ENCODE measurements at places on chromosomes 3 and 15.
A peak's percentile ranks its signal among the peaks of the same experiment; 100 is the strongest.

- no peak overlapping the region for H3K4me3 ChIP-seq
- DNase-seq, result no peak
- H3K36me3 ChIP-seq, result no peaks in the 10 kb centered on the region
- no peaks in the 10 kb centered on the region for H3K4me1 ChIP-seq
- no peaks in the 10 kb centered on the region for H3K27me3 ChIP-seq
These were observed 12.3 kb downstream of the EIF1B start for GRCh38 chr3:40321818-40322217.

- no peaks in the 10 kb centered on the region for H3K27me3 ChIP-seq
- no peak overlapping the region for H3K4me3 ChIP-seq
- H3K36me3 ChIP-seq, result no peaks in the 10 kb centered on the region
These were observed 294.4 kb upstream of the TPM1 start for GRCh38 chr15:62748196-62748595.

DNA sequence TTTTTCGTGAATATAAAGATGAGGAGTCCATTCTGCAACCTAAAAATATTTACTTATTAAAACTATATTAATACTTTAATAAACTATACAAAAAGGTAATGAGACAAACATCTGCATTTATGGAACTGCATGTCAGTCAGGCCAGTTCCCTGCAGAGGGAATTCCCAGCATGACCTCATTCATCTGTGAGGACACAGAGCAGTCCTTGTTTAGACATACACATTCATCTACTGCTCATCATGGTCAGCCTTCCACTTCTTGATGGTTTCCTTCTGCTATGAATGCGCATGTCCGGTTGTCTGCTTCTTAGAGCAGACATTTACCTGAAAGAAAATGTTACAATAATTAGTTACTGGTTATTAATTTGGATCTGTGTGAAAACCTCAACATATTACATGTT is 3.3 kb upstream of the ACTR8 start:
- no peaks in the 10 kb centered on the region for H3K27me3 ChIP-seq
- no peak for DNase-seq
- no peaks in the 10 kb centered on the region for H3K36me3 ChIP-seq
- peaks cover 12% of the 10 kb centered on the region for H3K4me1 ChIP-seq

GRCh38 chr3:186097663-186098451 is 11.0 kb downstream of the ETV5 start:
- H3K27ac ChIP-seq, result no peak overlapping the region
- no peaks in the 10 kb centered on the region for H3K27me3 ChIP-seq

- H3K27me3 ChIP-seq, result no peaks in the 10 kb centered on the region
- peaks cover 94% of the 10 kb centered on the region for H3K4me1 ChIP-seq
- H3K27ac ChIP-seq, result peak overlapping the region; percentile 88
- no peak overlapping the region for H3K4me3 ChIP-seq
- no peak for DNase-seq
These were observed 3.8 kb downstream of the PLD1 start for GRCh38 chr3:171806200-171807128.

DNA sequence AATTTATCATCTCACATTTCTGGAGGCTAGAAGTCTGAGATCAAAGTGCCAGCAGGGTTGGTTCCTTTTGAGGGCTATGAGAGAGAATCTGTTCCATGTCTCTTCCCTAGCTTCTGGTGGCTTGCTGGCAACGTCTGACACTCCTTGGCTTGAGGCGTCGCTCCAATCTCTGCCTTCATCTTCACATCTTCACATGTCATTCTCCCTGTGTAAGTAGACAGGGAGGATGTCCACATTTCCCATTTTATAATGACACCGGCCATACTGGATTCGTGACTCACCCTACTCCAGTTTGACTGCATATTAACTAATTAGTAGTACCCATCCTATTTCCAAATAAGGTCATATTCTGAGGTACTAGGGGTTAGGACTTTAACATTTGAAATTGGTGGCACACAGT is 17.5 kb upstream of the ARHGAP31 start:
- H3K36me3 ChIP-seq, result no peaks in the 10 kb centered on the region
- no peak overlapping the region for H3K27ac ChIP-seq
- DNase-seq, result no peak
- H3K4me1 ChIP-seq, result peaks cover 12% of the 10 kb centered on the region

DNA sequence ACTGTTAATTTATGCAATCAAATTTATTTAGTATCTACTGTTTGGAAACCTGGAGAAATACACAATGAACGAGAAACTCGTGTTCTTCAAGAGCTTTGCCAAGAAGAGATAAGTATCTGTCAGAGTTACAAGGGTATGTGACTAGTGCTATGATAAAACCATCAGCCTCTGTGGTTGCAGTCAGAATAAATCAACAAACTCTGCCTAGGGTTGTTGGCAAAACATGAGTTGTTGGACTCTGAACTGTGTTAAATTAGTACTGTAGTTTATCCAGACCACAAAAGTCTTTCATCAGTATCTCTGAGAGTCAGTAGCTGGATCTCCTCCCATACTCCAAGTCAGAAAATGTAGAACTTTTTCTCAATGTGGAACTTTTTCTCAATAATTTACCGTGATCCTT is 918.4 kb downstream of the NAALADL2 start:
- H3K36me3 ChIP-seq, result no peaks in the 10 kb centered on the region
- H3K4me1 ChIP-seq, result no peaks in the 10 kb centered on the region
- DNase-seq, result no peak
- H3K4me3 ChIP-seq, result no peak overlapping the region
- no peak overlapping the region for H3K27ac ChIP-seq
- no peaks in the 10 kb centered on the region for H3K27me3 ChIP-seq

- no peaks in the 10 kb centered on the region for H3K27me3 ChIP-seq
- DNase-seq, result no peak
- H3K27ac ChIP-seq, result peak overlapping the region; percentile 76
- H3K4me1 ChIP-seq, result peaks cover 5% of the 10 kb centered on the region
- no peak overlapping the region for H3K4me3 ChIP-seq
- H3K36me3 ChIP-seq, result no peaks in the 10 kb centered on the region
These were observed 67.2 kb downstream of the EIF4E3 start for GRCh38 chr3:71657831-71658530.

Data from esophagus squamous epithelium (tissue), 5 donors.